Trophoblast cell (in vitro differentiated cells and primary cell): ENCODE measurements at places on chromosomes 1 and 21.
A peak's percentile ranks its signal among the peaks of the same experiment; 100 is the strongest.

GRCh38 chr1:180309338-180309737 is 79.3 kb downstream of the LHX4 start:
- peak; percentile 72 for DNase-seq
- no peaks in the 10 kb centered on the region for H3K27me3 ChIP-seq
- no peak overlapping the region for H3K4me3 ChIP-seq
- no peaks in the 10 kb centered on the region for H3K36me3 ChIP-seq
- H3K27ac ChIP-seq, result no peak overlapping the region
- no peaks in the 10 kb centered on the region for H3K4me1 ChIP-seq

DNA sequence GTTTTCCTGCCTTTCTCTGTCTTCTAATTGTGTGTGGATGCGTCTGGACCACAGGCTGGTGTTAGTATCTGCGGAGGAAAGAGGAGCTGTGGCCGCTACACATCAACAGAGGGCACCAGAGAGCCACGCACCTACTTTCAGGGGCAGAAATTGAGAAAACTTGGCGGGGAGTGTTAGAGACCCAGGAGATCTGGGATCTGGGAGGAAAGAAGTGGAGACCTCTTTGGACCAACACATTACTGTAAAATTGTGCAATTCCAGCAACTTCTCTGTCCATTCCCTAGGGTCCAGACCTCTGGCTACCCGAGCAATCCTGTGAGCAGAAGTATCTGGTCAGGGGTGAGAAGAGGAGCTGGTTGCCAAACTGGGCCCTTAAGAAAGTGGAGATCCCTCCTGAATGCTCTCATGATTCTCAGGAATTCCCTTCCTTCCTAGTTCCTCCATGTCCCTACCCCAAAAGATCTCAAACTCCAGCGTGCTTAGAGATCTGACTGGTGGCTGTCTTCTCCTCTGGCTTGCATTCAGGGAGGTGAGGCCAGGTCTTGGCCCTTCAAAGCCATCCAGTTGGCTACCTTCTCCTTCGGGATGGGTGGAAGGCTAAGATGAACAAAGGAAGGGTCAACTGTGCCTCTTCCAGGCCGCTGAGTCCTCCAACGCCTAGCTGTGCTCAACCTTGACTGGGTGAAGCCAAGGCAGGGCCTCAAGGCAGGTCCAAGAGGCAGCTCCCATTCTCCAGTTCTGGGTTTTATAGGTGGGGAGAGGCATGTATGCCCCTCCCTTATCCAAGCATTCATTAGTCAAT is 1.2 kb upstream of the KIRREL1 start:
- H3K36me3 ChIP-seq, result no peaks in the 10 kb centered on the region
- no peak overlapping the region for H3K4me3 ChIP-seq
- peak overlapping the region; percentile 3 for H3K27ac ChIP-seq
- H3K4me1 ChIP-seq, result peaks cover 23% of the 10 kb centered on the region
- DNase-seq, result peak; percentile 68

- H3K27me3 ChIP-seq, result no peaks in the 10 kb centered on the region
- DNase-seq, result no peak
- H3K4me3 ChIP-seq, result no peak overlapping the region
- no peaks in the 10 kb centered on the region for H3K36me3 ChIP-seq
- H3K27ac ChIP-seq, result no peak overlapping the region
Observed at GRCh38 chr1:31849653-31850052, 33.8 kb upstream of the SPOCD1 start.

DNA sequence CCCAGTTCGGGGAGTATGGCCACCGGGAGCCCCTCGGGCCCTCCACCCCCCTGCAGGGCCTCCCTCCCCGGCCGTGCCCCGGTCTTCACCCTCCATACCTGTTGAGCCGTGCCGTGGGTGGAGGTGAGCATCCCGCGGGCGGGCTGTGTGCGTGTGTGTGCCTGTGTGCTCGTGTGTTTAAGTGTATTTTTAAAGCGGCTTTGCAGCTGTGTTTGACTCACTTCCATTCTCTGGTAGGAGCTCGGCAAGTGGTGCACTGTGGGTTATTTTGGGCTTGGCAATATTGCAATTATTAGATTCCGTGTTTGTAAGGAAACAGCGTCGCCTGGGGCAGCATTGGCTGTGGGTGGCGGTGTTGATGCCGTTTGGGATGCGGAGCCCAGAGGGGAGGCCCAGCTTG is 20.3 kb upstream of the PLCH2 start:
- no peak overlapping the region for H3K4me3 ChIP-seq
- H3K36me3 ChIP-seq, result no peaks in the 10 kb centered on the region
- H3K27me3 ChIP-seq, result no peaks in the 10 kb centered on the region
- no peak for DNase-seq

DNA sequence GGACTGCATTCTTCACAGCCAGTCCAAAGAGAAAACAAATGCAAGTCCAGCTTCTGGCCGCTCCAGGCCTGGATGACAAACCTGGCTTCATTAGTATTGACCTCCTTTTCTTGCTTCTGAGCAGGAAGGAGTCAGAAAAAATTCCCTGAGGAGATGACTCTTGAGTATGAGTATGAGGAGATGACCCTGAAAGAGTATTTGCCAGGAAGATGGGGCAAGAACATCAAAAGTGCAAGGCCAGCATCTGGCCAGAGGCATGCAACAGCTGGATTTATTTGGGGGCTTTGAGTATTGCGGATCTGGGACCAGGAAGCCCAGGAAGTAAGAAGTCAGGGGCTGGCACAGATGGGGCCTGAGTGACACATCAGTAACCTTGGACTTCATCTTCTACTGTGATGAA is 113.9 kb downstream of the GLIS1 start:
- no peak overlapping the region for H3K27ac ChIP-seq
- DNase-seq, result no peak
- no peaks in the 10 kb centered on the region for H3K4me1 ChIP-seq
- no peak overlapping the region for H3K4me3 ChIP-seq

DNA sequence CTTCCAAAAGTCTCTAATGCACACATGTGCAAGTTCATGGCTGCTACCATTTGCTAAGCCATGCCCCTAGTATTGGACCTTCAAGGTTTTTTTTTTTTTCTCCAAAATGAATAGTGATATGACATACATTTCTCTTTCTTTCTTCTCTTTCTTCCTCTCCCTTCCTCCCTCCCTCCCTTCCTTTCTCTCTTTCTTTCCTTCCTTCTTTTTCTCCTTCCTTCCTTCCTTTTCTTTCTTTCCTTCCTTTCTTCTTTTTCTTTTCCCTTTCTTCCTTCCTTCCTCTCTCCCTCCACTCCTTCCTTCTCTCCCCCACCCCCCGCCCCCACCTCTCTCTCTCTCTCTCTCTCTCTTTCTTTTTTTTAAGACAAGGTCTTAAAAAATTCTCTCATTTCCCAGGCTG is 3.4 kb upstream of the RNF187 start:
- no peak for DNase-seq
- peaks cover 6% of the 10 kb centered on the region for H3K4me1 ChIP-seq
- H3K4me3 ChIP-seq, result no peak overlapping the region
- no peak overlapping the region for H3K27ac ChIP-seq
- H3K27me3 ChIP-seq, result no peaks in the 10 kb centered on the region

- no peaks in the 10 kb centered on the region for H3K27me3 ChIP-seq
- H3K4me1 ChIP-seq, result peaks cover 4% of the 10 kb centered on the region
- no peak overlapping the region for H3K4me3 ChIP-seq
- no peak overlapping the region for H3K27ac ChIP-seq
Observed at GRCh38 chr21:34962586-34963222, 86.4 kb downstream of the RUNX1 start.

GRCh38 chr1:236063919-236064673 is 794 bp downstream of the NID1 start:
- no peaks in the 10 kb centered on the region for H3K36me3 ChIP-seq
- peaks cover 3% of the 10 kb centered on the region for H3K4me1 ChIP-seq
- peak overlapping the region; percentile 75 for H3K4me3 ChIP-seq
- H3K27me3 ChIP-seq, result peaks cover 23% of the 10 kb centered on the region
- H3K27ac ChIP-seq, result no peak overlapping the region

- no peaks in the 10 kb centered on the region for H3K36me3 ChIP-seq
- no peaks in the 10 kb centered on the region for H3K27me3 ChIP-seq
- H3K4me1 ChIP-seq, result no peaks in the 10 kb centered on the region
Observed at GRCh38 chr1:96918406-96918805, 196.8 kb downstream of the PTBP2 start.

- DNase-seq, result no peak
- no peaks in the 10 kb centered on the region for H3K4me1 ChIP-seq
- no peaks in the 10 kb centered on the region for H3K27me3 ChIP-seq
Observed at GRCh38 chr1:186144505-186144904, 230.5 kb downstream of the TPR start.

GRCh38 chr1:66156144-66156543 is 363.4 kb downstream of the PDE4B start:
- H3K27ac ChIP-seq, result no peak overlapping the region
- no peak for DNase-seq
- no peaks in the 10 kb centered on the region for H3K4me1 ChIP-seq

- DNase-seq, result no peak
- H3K4me1 ChIP-seq, result no peaks in the 10 kb centered on the region
- no peaks in the 10 kb centered on the region for H3K36me3 ChIP-seq
- no peak overlapping the region for H3K4me3 ChIP-seq
- H3K27ac ChIP-seq, result no peak overlapping the region
- peaks cover 36% of the 10 kb centered on the region for H3K27me3 ChIP-seq
Observed at GRCh38 chr21:33036430-33037162, 10.9 kb downstream of the OLIG2 start.

- peak overlapping the region; percentile 16 for H3K4me3 ChIP-seq
- H3K36me3 ChIP-seq, result no peaks in the 10 kb centered on the region
- no peak overlapping the region for H3K27ac ChIP-seq
- no peaks in the 10 kb centered on the region for H3K27me3 ChIP-seq
- no peak for DNase-seq
Observed at GRCh38 chr1:54463259-54464030, 57.3 kb upstream of the SSBP3 start.

- H3K4me1 ChIP-seq, result peaks cover 81% of the 10 kb centered on the region
- H3K27ac ChIP-seq, result peak overlapping the region; percentile 92
Observed at GRCh38 chr1:156663178-156663577, 14.0 kb downstream of the NES start.

- DNase-seq, result peak; percentile 91
- H3K4me1 ChIP-seq, result no peaks in the 10 kb centered on the region
- H3K27ac ChIP-seq, result no peak overlapping the region
Observed at GRCh38 chr1:36076979-36077573, 6.8 kb upstream of the TEKT2 start.

GRCh38 chr1:36199934-36200741 is 24.1 kb upstream of the THRAP3 start:
- H3K36me3 ChIP-seq, result peaks cover 2% of the 10 kb centered on the region
- H3K4me1 ChIP-seq, result no peaks in the 10 kb centered on the region
- no peak overlapping the region for H3K4me3 ChIP-seq
- no peaks in the 10 kb centered on the region for H3K27me3 ChIP-seq

- no peaks in the 10 kb centered on the region for H3K27me3 ChIP-seq
- no peaks in the 10 kb centered on the region for H3K36me3 ChIP-seq
- no peak for DNase-seq
- H3K27ac ChIP-seq, result no peak overlapping the region
Observed at GRCh38 chr1:30512914-30513265, 210.5 kb downstream of the MATN1 start.
